ENCODE measurements at places on chromosomes 16 and 17.
A peak's percentile ranks its signal among the peaks of the same experiment; 100 is the strongest.

GRCh38 chr17:57405491-57406072 lies 149.3 kb downstream of the MSI2 start:
- DNase-seq, result no peak

DNA sequence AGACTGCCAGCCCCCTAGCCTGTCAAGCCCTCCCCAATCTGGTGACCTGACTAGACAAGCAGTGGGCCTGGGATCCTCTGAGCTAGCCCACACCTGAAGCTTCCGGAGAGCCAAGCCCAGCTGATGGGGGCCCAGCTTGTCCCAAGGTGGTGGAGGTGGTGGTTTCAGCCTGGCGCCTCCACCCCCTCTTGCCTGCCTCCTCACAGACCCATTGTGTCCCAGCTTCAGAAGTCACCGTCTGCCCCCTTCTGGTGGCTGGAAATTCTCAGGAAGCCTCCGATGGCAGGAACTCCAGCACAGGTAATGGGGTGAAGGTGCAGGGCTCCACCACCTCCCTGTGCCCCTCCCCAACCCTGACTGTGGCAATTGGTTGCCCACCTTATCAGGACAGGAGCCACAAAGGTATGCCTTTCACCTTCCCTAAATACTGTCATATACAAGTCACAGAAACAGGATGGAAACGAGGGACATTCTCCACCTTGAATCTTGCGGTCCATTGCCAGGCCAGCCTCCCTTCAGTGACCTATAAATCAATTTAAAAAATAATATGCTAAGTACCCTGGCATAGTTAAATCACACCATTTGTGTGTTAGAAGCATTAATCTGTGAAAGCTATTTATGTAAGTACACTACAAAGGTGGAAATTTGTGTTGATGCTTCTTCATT lies 66.0 kb upstream of the ZNF423 start:
- peak; percentile 13 for DNase-seq

GRCh38 chr17:76529224-76530094 lies 8.1 kb downstream of the CYGB start:
- DNase-seq, result no peak

DNA sequence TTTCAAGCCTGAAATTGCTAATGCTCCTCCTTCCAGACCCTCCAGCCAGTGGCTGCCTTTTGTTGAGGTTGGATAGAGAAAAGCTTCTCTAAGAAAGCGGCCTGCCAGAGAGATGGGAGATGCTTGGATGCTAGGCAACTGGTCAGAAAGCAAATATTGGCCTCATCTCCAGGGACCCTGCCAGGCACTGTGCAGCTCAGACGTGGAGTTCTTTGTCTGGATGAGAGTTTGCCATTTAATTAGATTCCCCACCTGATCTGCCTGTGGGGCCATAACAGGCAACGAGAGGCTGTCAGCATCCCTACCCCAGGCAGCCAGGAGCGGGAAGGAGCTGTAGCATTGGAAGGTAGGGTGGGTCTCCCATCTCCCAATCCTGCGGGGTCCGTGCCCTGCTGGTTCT lies 52.7 kb downstream of the ASIC2 start:
- no peak for DNase-seq

- no peak for DNase-seq
Observed at GRCh38 chr17:21464611-21465021, 88.5 kb downstream of the KCNJ12 start.

DNA sequence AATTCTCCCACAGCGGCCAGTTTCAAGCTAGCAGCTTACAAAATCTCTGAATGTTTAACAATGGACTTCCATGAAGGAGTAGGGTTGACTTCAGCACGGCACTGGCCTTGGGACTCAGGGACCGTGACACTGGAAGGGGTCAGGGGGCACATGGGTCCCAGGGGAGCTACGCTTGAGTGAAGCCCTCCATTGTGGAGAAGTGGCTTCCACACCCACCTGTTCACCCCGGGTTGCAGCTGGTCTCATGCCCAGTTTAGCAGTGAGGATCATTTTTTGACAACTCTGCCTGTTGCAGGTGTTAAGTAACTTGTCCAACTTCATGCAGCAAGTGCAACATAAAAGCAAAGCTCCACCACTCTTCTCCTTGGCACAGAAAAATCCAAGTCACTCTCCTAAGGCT lies 510.2 kb downstream of the CDH13 start:
- no peak for DNase-seq

GRCh38 chr16:83171396-83171795 lies 544.6 kb downstream of the CDH13 start:
- no peak for DNase-seq

DNA sequence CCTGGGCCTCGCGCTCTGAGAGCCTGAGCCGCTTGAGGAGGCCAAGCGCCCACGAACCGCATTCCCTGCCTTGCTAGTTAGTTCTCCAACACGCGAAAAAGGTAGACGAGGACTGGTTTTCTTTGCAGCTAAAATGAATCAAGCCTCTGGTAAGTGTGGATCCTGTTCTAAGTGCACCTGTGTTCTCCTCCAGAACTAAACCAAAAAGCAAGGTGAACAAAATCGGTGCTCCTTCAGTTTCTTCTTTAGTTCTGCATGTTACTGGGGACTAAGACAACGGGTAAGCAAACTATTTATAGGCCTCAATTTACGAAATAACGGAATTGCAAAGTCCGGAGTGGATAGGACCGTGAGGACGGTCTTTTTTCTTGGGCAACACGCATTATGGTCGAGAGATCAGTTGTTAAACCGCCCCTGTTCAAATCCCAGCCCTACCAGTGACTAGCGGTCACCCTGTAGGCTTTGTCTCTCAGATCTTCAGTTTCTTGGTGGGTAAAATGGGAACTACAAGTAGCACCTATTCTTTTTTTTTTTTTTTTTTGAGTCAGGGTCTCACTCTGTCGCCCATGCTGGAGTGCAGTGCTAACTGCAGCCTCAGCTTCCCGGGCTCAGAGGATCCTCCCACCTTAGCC lies 993 bp upstream of the ANKRD11 start:
- DNase-seq, result no peak

- DNase-seq, result no peak
Observed at GRCh38 chr17:41251261-41251660, 1.8 kb downstream of the KRTAP9-4 start.

Data from NCI-H774 (cell line).